ENCODE measurements at places on chromosomes 7 and 10. TPM values are rescaled to one million over a fixed set of nuclear protein-coding genes. Genes with fewer than 3 reads are reported as not detected.

DNA sequence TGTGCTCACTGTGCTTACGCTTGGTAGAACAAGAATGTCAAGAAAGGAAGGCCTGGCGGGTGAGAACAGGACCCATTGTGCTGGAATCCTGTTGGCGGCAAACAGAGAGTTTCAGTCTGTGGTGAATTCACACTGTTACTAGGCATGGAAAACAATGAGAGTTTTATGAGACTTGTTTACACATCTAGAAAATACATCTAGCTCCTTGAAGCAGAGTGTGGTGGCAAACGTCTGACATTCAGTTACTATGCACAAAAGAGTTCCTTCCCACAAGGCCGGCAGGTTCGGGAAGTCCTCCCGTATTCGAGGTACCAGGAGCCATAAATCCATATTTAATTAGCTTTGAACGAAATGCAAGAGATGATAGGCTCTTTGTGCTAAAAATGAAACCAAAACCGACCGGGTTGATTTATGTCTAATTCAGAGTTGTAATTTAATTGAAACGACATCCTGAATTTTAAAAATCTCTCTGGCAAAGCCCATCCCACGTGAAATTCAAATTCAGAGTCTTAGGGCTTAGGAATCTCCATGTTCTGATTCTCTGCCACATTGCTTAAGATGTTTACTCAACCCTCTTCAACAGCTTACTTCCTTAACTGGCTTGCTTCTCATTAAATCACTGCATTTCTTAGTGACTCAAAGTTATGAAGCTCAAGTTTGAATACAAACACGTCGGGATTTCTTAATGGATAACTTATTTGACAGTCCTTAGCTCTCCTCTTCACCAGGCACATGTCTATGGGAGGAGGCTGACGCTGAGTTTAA, 299.9 kb upstream of the PITRM1 start:
- peak; percentile 21 for DNase-seq

Gene BAMBI
- total RNA-seq: 13.6 TPM

DNA sequence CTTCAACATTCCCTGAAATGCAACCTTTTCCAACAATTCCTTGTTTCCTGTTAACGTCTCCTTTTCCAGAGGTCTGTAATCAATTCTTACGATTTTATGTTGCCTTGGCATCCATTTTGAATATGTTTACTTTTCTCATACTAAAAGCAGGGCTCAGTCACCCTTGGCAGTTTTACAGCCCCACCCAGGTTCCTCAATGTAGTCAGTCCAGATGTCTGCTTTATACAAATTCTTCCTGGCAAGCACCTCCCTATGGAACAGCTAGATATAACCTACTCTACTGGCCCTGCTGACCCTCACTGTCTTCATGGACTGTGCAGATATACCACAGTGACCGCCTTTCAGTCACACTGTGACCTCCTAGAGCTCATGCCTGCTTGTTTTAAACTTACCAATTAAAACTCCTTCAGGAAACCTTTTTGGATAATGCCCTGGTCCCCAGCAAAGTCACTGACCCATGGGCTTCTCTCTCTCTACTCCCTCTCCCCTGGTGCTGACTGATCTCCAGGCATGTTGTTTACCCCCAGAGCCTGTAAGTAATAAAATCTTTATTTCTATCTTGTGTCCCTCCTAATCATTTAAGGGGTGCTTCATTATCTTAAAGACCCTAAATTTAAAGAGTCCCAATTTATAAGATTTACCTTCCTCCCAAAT, 147.1 kb upstream of the STEAP1 start:
- DNase-seq: no peak

DNA sequence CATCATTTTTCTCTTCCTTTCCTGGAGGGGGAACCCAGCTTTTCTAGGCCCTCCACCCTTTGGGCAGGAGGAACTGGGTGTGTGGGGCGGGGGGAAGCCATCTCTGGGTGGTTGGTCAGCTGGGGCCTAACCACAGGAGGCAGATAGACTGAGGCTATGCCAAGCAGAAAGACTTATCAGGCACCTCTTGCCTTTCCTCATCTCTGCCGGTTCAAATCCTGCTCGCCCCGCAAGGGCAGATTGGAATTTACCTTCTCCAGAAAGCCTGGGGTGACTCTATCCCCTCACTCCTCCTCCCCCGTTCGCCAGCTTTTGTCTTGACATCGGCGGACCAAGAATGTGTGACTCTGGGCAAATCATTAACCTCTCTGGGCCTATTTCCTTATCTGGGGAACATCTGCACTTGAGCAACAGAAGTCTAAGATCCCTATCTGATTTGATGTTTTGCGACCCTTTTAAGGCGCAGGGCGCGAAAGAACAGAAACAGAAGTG, 584 bp upstream of the GARS1 start:
- DNase-seq: peak; percentile 78

Gene SLC26A5
- total RNA-seq: not detected

DNA sequence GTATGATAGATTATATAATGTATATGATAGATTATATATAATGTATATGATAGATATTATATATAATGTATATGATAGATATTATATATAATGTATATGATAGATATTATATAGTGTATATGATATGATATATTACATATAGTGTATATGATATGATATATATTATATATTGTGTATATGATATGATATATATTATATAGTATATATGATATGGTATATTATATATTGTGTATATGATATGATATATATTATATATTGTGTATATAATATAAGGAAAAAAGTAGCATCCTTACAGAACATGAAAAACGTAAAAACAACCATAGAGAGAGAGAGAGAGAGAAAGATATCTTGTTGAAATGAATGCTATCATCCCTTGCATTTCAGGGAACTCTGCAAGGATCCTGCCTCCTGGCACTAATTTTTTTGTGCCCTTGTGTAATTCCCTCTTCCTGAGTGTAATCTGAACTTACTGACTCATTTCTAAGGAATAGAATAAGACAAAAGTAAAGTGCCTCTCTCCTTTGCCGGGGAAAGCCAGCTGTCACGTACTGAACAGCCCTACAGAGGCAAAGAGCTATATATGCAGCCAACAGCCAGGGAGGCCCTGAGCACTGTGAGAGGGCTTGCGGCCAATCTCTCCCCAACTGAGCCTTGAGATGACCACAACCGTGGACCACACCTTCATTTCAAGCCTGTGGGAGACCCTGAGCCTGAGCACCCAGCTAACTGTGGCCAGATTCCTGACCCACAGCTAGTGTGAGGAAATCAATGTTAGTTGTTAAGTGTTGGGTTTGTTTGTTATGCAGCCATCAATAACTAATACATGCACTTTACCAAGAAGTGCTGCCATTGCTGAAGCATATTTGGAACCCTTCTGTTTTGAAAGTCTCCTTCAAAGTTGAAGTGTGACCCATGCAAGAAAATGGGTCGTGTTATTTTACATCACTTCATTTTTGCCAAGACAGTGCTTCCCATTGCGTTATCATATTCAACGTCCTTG, 61.1 kb upstream of the EZH2 start:
- DNase-seq: peak; percentile 85

DNA sequence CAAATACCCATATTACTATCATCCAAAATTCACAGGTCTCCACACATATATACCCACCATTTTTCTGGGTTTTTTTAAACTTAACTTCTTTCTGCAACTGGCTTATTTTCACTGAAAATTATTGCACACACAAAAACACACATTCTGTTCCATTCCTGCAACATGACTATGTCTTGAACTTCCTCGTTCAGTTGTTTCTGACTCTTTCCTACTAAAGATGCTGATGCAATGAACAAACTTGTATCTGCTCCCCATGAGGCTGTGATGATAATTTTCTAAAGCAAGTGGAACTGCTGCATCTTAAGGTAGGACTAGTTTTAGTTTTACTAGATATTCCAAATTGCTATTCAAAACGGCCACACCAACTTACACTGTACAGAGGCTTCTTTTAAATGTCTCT, 77.7 kb downstream of the OSBPL3 start:
- DNase-seq: no peak

DNA sequence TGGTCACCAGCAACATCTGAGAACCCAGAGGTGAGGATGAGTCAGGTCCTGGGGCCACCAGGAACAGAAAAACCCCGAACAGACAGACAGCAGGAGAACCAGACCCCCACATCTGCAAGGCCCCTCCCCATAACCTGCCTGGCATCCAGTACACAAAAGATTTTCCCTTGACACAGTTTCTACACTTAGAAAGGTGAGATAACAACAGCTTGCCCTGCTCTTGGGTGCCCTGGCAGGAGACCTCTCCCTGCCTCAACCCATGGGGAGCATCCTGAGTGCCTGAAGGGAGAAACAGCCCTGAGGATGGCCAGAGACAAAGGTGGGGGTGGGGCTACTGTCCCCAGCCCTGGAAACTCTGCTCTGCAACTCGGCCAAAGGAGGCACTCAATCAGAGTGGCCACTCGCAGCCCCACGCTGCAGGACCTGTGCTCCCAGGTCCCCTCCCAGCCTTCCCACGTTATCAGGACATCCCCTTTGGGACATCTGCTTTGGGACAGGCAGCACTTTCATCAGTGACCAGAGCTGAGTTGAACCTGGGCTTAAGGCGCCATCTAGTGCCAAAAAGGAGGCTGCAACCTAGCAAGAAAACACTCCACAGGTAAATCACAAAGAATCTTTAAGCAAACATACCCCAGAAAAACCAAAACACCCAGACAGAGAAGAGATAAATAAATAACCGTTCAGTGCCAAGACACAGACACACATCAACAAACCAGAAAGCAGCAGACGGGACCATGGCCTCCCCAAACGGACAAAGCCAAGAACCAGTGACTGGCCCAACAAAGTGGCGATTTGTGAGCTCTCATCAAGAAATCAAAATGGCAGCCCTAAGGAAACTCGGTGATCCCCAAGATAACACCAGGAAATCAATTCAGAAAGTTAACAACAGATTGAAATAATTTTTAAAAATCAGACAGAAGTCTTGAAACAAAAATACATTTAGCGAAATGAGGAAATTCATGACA, 233.7 kb downstream of the PTPRN2 start:
- DNase-seq: peak; percentile 71

DNA sequence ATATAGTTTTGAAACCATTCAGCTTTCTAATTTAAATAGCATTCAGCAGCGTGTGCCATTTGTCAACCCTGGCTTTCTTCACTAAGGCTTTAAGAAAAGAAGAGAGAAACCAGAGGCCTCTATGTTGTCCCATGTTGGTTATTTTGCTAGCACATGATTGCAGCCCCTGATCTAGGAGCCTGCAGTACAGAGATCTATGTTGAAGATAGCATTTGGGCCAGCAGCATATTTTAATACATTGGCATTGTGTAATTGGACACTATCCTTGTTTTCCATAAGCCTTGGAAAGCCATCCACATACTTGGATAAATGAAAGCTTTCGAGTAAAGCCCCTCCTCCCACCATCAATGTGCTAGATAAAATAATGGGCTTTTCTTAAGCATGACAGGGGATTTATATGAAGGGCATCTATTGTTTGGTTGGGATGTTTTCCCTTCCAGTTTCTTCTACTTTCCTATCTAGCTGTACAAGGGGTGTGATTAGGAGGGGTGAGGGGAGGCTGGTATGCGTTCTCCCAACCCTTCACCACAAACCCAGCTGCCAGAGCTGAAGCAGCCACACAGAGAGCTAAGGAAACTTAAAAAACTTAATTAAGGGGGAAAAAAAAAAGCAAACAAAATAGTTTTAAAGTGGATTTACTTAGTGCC, 23.1 kb upstream of the SDHAF3 start:
- no peak for DNase-seq

DNA sequence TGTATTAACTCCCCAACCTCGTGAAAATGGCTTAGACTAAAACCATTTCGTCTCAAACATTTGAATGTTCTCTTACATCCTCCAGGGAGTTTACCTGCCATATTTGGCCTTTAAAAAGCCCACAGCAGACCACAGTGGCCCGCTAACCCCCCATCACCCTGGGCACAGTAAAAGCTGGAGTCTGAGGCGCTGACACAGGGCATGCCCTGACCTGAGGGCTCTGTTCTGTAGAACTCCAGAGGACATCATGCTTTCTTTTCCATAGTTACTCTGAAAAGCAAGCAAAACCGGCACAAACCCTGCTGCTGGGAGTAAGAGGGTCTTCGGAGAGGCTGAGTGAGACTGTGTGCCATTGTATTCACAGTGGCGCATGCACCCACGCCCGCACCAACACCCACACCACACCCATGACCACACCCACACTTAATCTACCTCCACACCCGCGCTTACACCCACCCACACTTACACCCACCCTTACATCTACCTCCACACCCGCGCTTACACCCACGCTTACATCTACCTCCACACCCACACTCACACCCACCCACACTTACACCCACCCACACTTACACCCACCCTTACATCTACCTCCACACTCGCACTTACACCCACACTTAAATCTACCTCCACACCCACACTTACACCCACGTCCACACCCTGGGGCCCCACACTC, 32.1 kb downstream of the LRRC27 start:
- peak; percentile 58 for DNase-seq

GRCh38 chr10:61753453-61753852, 90.7 kb downstream of the CABCOCO1 start:
- no peak for DNase-seq

Gene NUDT13
- total RNA-seq: 1.8 TPM

- no peak for DNase-seq
Measured at GRCh38 chr10:54667136-54667535, 133.9 kb downstream of the PCDH15 start.

GRCh38 chr10:19815036-19815730, 1.0 kb upstream of the PLXDC2 start:
- DNase-seq: no peak

GRCh38 chr7:79452032-79452494, 1.4 kb downstream of the MAGI2 start:
- DNase-seq: peak; percentile 96

DNA sequence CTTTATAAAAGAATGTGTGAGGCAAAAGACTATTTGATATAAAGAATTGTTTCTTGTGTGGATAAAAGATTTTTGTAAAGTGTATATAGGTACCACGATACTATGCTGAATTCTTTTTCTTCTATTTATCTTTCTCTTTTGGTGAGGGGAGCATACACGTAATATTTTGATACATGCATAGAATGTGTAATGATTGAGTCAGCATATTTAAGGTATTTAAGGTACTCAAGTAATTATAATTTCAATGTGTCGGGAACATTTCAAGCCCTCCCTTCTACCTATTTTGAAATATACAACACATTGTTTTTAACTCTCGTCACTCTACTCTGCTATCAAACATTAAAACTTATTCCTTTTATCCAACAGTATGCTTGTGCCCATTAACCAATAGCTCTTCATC, 1221.6 kb upstream of the PHF14 start:
- DNase-seq: no peak

DNA sequence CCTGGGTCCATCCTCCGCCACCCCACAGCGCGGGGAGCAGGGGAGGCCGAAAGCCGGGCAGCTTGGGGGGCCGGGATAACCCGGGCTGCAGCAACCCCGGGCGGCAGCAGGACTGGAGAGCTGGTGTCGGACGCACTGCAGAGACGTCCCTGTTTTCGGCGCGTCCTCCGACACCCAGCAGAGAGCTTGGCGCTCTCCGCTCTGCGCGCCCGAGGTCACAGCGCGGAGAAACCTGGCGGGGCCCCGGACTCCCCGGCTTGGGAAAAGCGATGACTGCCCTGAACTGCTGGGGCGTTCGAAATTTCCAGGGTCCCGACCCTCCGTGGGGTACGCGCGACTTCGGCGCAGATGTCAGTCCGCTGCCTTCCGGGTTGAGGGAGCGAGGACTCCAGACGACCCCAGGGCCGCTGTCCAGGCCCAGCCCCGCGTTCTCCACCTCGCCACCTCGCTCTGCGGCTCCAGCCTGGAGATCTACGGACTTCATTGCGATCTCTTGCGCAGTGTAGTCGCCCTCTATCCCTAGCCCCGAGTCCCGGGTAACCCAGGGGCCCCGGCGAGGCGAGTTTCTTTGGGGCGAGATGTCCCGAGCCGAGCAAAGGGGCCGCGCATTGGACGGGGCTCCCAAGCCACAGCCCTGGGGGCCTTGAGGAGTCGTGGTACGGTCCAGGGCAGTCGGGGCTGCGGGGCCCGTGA, 617 bp upstream of the FOXI2 start:
- no peak for DNase-seq

GRCh38 chr7:16728811-16729210, 24.7 kb upstream of the TSPAN13 start:
- DNase-seq: no peak
